Astrocyte of the spinal cord (primary cell): ENCODE measurements at places on chromosomes 5 and 9.

- no peak for DNase-seq
Measured at GRCh38 chr9:131574730-131575640, 29.7 kb downstream of the PRRT1B start.

DNA sequence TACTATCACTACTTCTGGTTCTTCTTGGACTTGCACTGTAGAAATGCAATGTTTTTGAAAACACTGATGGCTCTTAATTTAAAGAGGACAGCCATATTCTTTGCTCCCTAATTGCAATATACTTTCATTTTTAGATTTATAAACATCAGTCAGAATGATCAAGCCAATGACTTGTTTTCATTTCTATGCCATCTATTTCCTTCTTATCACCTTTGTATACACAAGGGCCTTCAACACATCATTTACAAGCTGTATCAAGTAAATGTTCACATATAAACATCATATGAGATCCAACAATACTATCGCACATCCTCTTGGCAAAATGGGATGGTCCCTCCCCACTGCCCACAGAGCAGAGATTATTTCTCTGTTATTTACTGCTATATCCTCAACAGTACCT, 24.9 kb downstream of the AUH start:
- no peak for DNase-seq

DNA sequence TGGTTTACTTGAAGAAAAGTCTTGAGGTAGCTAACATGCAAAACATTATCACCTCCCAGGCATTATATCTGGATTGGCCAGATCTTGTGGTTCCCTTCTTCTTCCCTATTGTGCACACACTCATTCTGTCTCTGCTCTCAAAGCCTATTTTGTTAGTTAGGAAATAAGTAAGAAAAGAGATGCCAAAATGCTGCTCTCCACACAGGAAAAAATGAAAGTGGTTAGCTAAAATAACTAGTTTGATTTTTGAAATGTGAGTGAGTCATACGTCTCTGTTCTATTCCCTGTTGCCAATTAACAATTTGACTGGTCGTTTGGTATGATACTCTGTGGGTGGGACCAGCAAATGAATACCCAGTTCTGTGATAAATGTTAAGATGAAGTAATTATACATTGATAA, 28.1 kb downstream of the LMNB1 start:
- peak; percentile 63 for DNase-seq

GRCh38 chr5:64575561-64575960, 69.7 kb downstream of the RGS7BP start:
- DNase-seq, result no peak

- DNase-seq, result no peak
Measured at GRCh38 chr5:156981481-156981880, 18.5 kb upstream of the TIMD4 start.

DNA sequence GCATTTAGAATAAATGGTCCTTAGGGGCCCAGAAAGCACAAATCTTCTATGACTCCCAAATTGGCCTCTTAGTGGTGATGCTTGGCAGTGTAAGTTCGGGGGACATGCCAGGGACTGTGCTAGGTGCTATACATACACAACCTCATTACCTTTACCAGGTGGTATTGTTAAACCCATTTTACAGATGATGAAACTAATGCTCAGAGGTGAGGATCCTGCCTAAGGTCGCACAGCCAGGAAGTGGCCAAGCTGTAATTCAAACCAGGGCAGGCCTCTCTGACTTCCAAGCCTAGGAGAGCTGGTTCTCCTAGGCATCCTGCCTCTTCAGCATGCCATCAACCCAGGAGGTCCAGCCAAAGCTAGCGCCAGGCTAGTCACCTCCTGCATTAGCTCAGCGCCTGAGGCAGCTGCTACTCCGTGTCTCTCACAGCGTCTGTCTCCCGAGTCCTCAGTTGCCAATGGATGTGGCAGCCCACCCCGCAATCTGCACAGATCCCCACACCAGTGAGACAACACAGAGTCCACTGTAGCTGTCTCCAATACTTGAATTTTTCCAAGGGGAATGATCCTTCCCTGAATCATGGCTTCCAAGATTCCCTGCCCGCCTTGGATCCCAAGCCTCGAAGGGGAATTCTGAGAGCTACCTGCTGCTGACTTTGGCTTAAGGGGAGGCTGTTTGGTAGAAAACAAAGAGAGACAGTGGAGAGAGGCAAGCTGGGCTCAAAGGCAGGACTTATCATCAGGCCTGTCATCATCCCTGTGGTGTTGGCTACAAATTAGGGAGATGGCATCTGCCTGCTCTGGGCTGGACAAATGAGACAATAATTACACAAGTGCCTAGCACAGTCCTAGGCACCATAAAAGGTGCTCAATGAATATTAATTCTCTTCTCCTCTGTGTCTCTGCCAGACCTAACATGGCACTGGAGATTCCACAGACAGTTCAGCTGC, 52.6 kb downstream of the CRB2 start:
- no peak for DNase-seq

- DNase-seq, result no peak
Measured at GRCh38 chr5:18397891-18398290, 763.6 kb downstream of the TAF11L14 start.

DNA sequence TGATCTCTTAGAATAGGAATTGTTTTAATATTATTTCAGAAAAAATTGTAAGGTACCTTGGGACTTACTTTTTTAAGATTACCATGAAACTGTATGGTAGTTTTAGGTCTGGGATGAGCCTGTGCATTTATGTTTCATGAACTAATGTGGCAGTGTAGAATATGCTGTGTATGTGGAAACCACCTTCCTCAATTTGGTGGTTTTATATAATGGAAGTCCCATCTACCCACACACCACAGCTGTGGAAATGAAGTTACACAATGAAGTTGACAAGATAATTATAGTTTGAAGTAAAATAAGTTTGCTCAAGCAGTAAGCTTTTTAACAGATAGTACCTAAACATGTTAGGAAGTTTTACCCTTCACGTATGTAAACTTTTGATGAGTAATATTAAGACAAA, 24.4 kb downstream of the WDR36 start:
- DNase-seq, result no peak

GRCh38 chr9:71446473-71447411, 321.6 kb downstream of the CEMIP2 start:
- DNase-seq, result peak; percentile 65

DNA sequence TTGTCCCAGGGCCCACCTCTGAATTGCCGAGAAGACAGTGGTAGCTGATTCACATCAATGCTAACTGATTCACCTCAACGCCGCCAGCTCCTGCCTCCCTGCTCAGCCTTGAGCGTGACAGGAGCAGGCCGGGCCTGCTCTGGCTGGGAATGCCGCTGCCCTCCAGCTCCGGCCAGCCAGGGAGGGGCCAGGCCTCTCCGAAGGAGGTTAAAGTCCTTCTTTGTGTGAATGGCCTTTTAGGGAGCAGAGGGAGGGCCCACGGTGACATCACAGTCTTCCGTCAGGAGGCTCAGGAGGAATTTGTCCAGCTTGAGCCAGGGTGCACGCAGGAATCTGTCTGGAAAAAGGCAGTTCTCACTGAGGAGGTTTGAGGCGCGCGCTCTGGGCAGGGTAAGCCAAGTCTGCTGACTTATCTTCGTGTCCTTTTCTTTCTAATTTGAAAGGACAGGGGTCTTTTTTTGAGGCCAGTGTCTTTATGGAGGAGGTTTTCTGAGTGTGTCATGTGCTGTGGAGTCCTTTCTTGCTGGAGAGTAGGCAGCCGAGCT, 82.7 kb downstream of the C9orf152 start:
- peak; percentile 92 for DNase-seq

DNA sequence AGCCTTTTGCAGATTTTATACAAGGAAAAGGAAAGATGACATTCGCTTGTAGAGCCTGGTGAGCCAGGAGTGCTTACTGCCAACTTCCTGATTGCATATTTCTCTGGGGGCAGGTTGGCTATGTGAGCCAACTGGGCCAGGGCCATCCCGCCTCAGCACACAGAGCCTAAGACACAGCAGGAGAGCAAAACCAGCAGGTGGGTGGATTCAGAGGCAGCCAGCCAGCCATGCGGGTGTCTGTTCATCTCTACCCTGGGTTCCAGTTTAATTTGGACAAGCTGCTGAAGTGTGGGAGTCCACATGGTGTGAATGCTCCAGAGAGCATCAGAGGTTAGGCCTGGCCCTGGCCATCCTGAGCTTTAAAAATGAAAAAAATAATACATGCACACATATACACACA, 291.4 kb downstream of the ARHGEF28 start:
- peak; percentile 51 for DNase-seq

GRCh38 chr9:86562691-86563090, 208.5 kb upstream of the TUT7 start:
- DNase-seq, result no peak

GRCh38 chr5:171830686-171831085, 45.1 kb downstream of the SMIM23 start:
- DNase-seq, result no peak

- DNase-seq, result no peak
Measured at GRCh38 chr5:160023007-160023907, 14.3 kb downstream of the TTC1 start.

DNA sequence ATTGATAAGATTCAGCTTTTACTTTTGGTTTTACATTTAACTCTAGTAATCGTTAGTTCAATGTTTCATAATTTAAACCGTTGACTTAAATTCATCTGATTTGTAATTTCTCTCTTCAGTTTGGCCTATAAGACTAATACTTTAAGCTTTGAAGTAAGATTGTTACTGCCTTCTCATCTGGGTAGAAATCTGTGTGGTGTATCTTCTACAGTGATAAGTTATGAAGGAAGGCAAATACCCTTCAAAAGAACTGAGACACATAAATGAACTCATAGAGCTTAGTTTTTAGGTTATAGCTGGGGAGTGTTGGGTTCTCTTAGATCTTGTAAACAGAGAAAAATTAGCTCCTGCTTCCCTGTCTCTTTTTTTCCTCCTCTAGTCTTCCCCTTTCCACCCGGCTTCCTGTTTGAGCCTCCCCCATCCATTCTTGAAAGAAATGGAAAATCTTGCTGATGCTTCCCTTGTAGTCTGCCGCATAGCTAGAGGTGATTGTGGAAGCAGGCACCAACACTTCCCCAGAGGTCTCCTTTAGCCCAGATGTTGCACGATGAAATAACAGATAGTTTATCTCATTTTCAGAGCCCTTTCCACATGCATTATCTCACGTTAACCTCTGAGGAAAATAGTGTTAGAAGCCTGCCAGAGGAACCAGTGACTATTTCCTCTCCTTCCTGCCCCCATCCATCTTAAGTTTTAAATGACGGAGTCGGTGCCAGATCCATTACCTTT, 2.0 kb upstream of the F2RL2 start:
- no peak for DNase-seq

DNA sequence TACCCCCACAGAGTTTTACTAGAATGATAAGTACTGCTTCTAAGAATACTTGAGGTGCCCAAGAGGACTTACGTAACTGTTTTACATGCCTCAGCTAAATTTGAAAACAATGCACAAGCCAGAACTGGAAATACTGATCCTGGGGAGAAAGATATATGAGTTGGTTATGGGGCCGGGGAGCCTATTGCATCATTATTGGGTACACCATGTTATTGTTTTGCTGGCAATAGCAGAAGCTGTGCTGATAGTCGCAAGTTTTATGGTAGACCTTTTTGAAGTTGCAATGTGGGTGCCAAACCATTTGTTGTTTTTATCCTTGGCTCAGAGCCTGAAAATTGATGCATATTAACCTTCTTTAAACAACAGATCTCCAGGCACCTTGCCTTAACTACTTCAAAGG, 108.4 kb upstream of the DHFR start:
- peak; percentile 44 for DNase-seq

- no peak for DNase-seq
Measured at GRCh38 chr9:134440636-134441226, 114.5 kb downstream of the RXRA start.

DNA sequence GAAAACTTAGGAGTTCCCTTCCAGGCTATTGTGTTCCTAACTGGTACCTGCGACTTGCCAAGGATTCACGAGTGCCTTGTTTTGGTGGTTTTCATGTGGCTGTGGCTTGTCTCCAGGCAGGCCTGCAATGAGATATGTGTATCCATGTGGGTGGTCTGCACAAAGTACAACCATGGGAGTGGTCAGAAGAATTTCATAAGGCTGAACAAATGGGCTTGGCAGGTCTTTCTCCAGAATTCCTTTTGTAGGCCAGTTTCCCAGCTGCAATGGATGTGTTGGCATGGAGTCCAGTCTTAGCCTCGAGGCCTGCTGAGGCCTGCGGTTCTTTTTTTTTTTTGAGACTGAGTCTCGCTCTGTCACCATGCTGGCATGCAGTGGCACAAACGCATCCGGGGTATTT, 28.8 kb upstream of the MELK start:
- peak; percentile 68 for DNase-seq

DNA sequence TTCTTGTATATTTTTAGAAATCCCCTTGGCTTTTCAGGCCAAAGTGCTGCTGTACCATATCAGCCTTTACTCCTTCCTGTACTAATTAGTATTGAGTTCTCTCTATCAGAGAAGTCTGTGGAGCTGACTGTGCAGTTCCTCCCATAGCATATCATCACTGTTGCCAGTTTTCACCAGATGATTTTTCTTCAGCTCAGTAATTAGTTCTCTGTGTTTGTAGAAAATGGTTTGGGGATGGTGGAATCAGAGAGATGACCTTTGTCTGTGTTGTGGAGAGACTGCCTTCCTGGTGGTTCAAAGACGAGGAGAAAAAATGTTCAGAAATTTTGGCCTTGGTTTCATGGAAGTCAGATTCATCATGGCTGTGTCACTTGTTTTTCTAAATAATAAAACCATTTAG, 227.5 kb upstream of the ACTBL2 start:
- DNase-seq, result no peak

DNA sequence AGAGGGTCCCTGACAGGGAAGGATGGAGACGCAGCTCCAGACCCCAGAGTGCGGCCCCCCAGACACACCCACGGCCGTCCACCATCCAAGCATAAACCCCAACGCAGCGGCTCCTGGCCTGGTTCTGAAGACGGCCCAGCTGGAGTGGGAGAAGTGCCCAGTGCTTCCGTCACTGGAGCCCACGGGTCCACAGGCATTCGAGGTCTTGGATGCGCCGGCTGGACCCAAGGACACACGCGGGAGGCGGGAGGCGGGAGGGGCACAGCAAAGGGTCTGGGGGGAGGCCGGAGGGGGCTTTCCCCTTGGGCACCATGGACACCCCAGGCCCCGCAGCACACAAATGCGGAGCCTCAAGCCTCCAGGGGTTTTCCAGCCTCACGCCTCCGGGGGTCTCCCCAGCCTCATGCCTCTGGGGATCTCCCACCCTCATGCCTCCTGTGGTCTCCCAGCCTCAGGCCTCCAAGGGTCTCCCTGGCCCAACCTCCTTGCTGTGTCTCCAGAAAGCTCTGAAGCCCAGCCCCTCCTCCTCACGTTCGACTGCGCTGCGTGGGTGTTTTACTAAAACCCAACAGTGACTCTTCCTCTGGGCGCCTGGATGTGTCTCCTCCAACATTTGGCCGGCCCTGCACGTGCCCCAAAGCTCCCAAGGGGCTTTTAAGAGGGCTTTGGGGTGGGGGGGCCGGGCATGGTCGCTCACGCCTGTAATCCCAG, 15.2 kb downstream of the EXD3 start:
- DNase-seq, result no peak
